Uterus (tissue), 4 donors: ENCODE measurements at places on chromosomes 6 and 20. TPM values are rescaled to one million over a fixed set of nuclear protein-coding genes. Genes with fewer than 3 reads are reported as not detected.

The EBF4 gene
- 19.0 TPM for total RNA-seq

The THBD gene
- total RNA-seq = 22.9 TPM

DNA sequence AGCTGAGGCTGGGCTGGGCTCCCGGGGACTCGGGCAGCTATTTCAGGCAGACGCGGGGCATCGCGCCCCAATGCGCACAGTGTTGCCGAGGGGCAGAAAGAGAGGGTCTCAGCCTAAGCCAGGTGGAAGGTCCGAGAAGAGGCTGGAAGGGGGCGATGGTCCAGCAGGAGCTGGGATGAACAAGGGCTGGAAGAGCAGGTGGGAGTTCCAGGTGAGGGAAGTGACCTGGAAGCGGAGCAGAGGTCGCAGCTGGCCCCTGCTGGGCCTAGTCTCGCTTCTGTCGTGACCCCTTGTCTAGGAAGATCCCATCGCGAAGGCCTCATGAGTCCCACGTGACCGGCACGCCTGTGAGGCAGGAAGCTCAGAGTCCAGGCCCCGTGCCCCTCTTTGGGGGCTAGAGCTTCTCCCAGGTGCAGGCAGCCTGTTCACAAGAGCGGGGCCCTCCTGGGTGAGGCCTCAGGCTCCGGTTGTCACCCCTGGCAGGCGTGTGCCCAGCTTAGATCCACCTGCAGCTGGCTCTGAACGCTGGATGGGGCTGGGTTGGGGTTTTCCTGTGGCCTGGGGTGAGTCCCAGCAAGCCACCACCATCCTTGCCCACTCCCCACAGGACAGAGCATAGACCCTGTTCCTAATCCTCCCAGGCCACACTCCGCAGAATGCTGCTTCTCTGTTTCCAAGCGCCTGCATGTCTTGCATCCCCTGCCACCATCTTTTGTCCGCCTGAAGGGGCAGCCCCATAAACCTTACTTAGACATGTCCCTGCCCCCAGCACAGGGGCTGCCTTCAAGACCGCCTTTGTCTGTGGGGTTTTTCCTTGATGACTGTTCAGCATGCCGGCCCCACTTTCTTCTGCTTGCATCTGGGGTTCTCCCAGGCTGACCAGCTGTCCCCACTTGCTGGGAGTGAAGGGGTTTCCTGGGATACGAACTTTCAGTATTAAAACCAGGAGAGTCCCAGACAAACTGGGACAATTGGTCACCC is 15.1 kb downstream of the SLC22A3 start:
- no peak for DNase-seq

- DNase-seq = no peak
Measured at GRCh38 chr6:135647521-135647920, 150.0 kb upstream of the AHI1 start.

DNA sequence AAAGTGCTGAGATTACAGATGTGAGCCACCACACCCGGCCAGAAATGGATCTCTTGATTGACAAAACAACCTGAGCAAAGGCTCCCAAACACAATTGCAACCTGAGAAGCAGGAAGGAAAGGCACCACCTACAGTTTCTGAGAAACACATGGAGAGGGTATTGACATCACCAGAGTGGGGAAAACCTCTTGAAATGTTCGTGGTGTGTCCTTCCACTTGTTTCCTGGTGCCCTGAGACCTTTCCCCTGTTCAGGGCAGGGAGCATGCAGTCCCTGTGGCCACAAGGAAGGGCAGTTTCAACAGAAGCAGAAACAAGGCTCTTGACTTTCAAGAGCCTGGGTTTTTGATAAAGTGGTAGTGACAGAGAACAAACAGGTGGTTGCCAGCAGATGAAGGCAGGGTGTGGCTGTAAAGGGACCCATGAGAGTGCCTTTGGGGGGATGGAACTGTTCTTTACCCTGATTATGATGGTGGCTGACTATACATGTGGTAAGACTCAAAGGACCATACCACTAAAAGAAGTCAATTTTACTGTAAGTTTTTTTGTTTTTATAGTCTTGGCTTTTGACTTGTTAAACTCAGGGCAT is 3.2 kb upstream of the BPIFA1 start:
- no peak for DNase-seq

DNA sequence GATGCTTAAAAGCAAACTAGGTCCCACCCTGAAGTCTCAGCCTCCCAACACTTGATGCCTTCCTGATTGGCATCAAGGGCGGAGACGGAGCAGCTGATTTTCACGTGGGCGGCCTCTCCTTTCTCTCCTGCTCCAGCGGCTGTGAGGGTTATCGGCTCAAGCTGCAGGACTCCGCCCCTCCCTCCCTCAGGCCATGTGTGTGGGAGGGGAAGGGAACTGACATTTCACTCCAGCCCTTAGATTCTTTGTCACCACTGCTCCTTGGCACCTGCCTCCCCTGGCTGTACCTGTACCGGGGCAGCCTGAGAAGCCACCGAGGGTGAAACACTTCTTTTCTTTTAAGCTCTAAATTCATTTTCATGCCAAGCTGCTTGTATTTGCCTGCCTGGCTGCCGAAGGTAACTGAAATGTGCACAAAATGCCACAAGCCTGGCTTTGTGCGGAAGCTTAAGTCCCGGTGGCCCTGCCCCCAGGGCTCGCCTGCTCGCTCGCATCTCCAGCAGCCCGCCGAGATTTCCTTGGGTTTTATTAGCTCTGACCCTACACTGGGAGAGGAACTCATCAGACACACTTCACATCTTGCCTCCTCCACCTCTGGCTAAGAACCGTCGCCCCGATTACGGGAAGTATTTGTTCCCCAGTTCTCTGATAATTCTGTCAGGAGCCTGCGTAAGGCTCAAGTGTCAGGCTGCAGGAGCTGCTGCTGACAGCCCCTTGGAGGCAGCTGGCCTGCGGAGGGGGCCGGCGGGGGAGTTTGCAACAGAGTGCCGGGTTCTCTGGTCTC is 9.6 kb upstream of the CPNE5 start:
- peak; percentile 43 for DNase-seq

DNA sequence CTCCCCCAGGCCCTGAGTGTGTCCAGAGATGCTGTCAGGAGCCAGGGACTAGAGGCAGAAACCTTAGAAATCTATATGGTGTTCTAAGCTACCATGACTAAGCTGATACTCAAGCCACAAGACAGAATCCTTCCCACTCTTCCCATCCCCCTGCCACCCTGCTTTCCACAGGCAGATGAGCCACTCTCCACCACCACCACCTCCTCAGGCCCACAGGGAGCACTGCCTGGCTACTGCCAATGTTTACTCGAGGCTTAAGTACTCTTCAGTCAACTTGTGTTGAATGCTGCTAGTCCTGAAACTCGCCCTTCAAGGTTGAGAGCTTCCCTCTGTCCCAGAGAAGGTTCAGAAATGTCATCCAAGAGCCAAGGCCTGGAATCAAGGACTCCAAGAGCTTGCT is 56.2 kb downstream of the CENPW start:
- DNase-seq = no peak

DNA sequence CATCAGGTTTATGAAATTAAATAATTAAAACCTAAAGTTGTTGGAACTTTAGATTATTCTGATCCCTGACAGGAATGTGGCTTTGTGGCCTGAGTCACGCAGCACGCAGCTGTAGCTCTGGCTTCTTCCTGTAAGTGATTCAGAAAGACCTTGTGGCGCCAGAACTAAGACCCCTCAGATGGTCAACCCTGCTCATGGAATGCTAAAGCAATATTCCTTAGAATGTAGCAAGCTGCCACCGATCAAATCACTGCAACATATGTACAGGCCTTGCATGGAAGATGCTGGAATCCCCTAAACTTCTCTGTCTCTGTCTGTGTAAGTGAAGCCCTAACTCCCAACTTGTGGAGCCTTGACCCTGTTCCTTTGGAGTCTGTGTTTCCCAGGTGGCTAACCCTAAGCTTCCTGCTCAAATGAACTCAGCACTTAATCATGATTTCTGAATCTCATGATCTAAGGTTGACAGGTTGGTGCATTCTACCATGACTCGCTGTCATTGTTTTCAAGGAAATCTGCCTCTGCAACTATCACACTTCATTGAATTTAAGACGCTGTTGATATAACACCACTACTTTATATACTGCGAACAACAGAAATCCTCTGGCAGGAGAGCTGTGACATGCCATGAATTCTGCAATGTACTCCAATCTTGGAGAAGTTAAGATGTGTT is 111.2 kb upstream of the CST7 start:
- DNase-seq = no peak

The NCOA7 gene
- total RNA-seq = 17.9 TPM

The SLC12A5 gene
- total RNA-seq = 0.35 TPM

- no peak for DNase-seq
Measured at GRCh38 chr6:86782328-86782727, 155.0 kb upstream of the HTR1E start.

The MYCT1 gene
- 30.3 TPM for total RNA-seq

DNA sequence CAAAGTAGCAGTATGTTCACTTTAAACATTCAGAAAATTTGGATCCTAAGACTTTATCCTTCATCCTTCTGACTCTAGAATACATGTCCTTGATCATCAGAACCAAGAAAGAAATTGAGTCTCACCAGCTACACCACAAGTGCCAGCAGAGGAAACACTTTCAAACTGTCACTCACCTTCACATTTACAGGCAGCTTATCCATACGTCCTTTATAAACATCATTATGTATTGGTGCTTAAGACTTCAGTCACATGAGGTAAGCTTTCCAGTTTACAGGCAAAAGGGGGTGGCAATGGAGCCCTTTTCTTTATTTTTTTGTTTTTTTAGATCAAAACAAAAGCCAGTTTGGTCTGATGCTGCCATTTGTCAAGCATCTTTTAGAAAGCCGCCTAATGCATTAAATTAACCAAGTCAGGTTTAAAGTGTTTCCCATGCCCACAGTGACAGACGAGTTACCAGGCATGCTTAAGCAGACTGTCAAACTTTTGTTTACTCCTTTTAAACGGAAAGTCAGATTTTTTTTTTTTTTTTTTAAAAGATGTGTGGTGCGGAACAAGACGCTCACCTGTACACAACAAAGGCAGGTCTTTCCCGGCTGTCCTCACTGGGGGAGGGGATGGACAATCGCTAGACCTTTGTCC is 952 bp upstream of the BRPF3 start:
- no peak for DNase-seq

- DNase-seq = no peak
Measured at GRCh38 chr6:90204327-90205056, 92.2 kb downstream of the BACH2 start.

- DNase-seq = no peak
Measured at GRCh38 chr6:159089443-159089842, 44.7 kb upstream of the TAGAP start.

- DNase-seq = no peak
Measured at GRCh38 chr6:7062451-7063162, 45.2 kb upstream of the RREB1 start.

The PTCRA gene
- total RNA-seq = not detected

DNA sequence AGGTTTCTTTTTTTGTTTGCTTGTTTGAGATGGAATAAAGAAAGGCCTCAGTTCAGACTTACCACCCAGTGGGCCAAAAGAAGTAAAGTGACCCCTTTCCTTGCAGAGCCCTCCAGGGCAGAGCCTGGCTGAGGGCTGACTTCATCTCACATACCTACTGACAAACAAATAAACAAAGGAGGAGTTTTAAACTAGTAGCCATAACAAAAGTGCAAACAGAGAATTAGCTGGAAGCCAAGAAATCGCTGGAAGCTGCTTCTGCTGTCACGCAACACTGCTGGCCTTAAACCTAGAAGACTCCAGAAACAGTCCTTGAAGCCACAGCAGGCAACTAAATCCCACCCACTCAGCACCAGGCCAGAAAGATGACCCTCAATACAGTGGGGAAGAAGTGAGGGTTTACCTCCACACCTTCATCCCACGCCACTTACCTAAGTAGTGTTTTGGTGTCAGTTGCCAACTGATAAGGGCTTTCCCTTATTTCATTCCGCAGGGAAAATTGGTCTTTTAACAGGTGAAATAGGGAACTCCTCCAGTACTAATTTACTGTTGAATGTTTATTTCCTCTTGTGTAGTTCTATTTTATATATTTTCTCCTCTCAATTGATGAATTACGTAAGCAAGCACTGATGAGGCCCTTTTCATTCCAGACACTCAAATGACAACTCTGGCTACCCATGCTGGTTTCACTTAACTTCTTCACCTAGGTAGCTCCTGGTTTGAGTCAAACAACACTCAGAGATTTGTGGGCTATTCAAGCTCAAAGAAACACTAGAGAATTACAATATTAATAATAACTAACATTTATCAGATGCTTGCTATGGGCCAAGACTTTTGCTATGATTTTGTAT is 46.2 kb downstream of the EDN1 start:
- no peak for DNase-seq

The FILIP1 gene
- 4.7 TPM for total RNA-seq

DNA sequence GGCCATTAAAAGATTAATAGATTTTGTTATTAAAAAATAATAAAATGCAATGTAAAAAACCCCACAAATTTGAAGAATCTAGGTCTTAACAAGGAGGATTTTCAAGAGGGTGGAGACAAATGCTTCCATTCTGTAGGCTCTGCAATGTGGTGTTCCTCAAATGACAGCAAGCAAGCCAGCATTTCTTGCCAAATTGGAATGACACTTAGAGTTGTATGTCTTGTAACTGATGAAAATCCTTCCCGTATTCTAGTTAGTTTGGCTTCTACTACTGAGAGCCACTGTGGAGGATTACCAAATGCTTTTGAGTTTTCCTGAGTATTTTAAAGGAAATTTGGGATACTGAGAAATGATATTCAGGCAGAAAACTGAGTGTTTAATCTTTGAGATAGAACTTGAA is 1225.5 kb upstream of the CITED2 start:
- no peak for DNase-seq

GRCh38 chr6:122381494-122382265 is 17.8 kb upstream of the HSF2 start:
- peak; percentile 63 for DNase-seq

GRCh38 chr6:89859744-89860143 is 30.1 kb downstream of the CASP8AP2 start:
- DNase-seq = no peak

- DNase-seq = no peak
Measured at GRCh38 chr6:160076009-160076408, 45.6 kb upstream of the SLC22A1 start.

The CST7 gene
- total RNA-seq = 0.97 TPM

DNA sequence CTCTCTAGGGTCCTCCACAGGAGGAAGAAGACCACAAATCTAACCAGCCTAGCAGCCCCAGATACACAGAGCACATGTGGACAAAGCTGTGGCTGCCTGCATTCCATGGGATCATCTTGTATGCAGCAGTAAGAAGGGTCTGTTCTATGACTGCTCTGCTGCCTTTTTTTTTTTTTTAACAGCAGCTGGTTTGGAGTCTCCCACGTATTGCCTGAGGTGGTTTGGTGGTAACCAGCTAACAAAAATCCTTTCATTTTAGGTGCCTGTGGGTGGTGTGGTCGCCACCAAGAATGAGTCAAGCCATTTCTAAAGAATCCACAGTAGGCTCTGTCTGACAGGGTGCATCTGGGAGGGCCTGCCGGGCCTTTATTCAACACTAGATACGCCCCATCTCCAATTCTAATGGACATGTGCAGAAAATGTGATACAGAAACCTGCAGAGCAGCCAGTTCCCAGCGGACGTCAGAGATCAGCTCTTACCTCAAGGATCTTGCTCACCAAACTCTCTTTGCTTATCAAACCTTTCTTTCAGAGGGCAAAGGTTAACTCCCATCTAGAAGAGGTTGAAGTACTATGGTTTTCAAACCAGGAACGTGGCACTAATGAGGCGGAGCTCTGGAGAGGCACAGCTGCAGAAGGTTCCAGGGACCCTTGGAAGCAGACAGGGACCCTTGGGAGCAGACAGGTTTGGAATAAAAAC is 32.0 kb downstream of the GNAS-AS1 start:
- no peak for DNase-seq

The FHL5 gene
- 4.5 TPM for total RNA-seq

GRCh38 chr6:3794092-3794491 is 42.6 kb upstream of the PXDC1 start:
- DNase-seq = no peak
